Activated CD4-positive, alpha-beta T cell treated with anti-CD3 and anti-CD28 coated beads for 48 hours (primary cell): ENCODE measurements at places on chromosomes 5 and 9.
A peak's percentile ranks its signal among the peaks of the same experiment; 100 is the strongest.

DNA sequence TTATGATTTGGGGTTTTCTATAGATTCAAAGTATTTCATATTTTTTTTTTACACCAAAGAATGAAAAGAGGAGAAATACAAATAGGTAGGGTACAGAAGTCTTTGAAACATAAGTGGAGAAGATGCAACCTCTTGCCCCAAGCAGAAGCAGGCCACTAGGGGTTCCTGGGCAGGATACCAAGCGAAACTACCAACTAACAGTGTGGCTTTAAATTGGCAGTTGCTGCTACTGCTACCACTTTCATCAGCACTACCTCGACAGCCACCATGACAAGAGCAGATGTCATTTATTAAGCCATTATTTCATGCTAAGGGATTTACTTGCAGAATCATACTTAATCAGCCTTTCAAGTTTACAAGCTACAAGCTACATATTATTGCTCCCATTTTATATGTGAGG, 288.1 kb downstream of the NR3C1 start:
- no peak for DNase-seq

DNA sequence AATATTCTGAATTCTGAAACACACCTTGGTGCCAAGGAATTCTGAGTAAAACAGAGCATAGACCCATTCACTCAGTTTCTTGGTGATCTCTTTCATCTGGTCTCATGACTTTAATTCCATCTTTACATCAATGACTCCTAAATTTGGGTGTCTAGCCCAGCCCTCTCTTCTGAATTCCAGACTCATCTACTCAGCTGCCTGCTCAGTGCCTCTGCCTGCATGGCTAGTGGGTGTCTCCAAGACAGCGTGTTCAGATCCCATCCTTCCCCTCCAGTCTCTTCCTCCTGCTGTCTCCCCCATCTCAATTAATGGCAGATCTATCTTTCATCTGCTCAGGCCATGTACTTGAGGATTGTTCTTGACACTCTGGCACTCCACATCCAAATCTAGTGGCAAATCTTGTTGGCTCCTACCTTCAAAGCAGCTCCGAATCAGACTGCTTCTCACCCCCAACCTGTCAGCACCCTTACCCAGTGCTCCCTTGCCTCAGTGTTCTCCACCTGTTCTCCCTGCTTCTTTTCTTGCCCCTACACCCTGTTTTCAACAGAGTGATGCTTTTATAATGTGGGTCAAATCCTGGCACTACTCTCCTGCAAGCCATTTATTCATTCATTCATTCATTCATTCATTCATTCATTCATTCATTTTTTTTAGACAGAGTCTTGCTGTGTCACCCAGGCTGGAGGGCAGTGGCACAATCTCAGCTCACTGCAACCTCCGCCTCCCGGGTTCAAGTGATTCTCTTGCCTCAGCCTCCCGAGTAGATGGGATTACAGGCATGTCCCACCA, 5.3 kb downstream of the CAVIN4 start:
- DNase-seq: no peak

- peak; percentile 77 for DNase-seq
Measured at GRCh38 chr5:136080483-136081216, 51.9 kb downstream of the TGFBI start.

DNA sequence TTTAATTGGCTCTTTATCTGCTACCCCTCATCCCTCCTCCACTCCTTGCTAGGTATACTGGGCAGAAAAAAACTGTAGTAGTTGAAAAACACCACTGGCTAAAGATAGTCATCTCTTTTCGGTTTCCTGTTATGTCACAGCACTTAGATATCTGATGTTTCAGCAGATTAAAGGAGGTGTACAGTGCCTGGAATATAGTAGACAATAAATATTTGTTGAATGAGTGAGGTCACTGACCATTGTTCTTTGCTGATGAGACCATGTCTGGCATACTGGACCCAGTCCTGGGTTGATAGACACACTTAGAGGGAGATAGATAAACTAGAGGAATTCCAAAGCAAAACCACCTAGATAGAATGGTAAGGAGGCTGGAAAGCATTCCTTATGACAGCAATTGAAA, 3.2 kb downstream of the GRPEL2 start:
- DNase-seq: no peak

DNA sequence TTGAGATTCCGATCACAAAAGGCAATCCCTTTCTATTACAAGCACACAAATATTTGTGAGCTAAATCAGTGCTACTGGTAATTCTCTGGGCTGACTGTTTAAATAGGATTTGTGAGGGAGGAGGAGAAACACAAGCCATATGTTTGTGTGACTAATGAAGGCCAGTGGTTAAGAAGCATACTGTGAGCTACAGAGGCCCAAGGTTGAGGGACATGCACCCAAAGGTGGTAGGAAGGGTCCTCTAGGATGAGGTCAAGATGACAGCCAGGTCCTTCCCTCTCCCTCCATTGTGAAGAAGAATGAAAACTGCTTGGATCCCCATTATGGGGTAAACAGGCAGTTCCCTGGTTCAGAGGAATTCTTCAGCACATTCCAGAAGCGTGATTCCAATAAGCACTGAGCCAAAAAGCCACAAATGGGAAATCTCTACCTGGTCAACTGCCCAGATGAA, 83.9 kb downstream of the SPOCK1 start:
- DNase-seq: no peak

DNA sequence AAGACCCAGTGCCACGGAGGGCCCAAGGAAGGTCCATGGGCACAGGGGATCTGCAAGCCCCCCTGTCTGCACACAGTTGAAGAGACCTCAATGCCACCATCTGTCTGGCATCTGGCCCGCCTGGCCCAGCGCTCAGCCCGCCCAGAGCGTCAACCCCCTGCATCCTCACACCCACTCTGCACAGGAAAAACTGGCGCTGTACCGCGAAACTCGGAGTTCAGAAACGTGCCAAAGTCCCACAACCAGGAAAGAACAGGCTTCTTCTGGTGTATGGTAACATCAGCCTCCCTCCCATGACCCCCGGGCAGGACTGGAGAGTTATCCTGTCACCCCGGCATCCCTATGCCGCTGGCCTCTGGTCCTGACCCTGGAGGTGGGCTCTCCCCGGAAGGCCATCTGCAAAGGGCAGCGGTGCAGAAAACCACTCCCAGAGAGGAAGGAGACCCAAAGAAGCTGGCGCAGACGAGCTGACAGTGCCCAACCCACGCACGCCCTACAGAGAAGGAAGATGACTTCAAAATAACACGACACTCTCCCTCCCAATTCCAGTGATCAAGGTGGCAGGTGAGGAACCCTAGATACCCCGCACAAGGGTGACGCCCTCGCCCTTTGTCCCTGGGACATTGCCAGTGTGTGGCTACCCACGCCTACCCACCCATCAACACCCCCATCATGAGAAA, 18.9 kb downstream of the VAV2 start:
- DNase-seq: no peak

GRCh38 chr5:120901199-120901598, 437.1 kb downstream of the PRR16 start:
- DNase-seq: no peak

DNA sequence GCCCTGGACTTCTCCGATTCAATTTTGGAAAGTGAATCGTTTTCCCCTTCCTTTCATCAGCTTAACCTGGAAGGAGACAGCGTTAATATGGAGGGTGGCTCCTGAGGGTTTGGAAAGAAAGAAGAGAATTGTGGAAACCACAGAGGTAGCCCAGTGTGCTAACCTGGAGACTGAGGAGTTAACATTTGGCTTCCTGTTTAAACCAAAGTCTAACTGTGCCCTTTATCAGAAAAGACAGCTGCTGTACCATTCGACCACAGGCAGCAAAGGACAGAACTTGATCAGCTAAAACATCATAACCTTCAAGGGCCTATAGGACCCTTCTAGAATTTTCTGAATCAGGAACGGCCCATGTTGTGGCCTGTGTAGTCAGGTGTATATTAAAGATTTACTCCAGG, 735 bp downstream of the IDNK start:
- DNase-seq: no peak

GRCh38 chr9:129182625-129183494, 4.8 kb upstream of the IER5L start:
- DNase-seq: peak; percentile 26

GRCh38 chr9:138097501-138097991, 220.0 kb downstream of the CACNA1B start:
- DNase-seq: no peak

DNA sequence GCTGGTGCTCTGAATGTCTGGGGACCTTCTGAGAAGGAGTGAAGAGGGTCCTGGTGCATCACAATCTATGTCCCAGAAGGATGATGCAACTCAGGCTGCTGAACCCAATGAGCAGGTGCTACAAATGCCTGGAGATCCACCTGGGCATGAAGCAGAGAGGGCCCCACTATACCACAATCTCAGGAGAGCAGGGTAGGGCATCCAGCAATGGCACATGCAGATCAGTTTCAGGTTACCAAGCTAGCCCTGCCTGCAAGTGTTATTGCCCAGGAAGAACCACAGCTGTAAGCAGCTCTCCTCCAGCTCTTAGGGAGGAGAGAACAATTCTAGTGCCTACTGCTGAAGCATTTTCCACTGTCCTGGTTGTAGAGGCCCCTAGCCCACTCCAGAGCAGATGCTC, 389.2 kb upstream of the TNC start:
- DNase-seq: no peak

GRCh38 chr5:113800686-113801085, 287.2 kb downstream of the YTHDC2 start:
- no peak for DNase-seq

DNA sequence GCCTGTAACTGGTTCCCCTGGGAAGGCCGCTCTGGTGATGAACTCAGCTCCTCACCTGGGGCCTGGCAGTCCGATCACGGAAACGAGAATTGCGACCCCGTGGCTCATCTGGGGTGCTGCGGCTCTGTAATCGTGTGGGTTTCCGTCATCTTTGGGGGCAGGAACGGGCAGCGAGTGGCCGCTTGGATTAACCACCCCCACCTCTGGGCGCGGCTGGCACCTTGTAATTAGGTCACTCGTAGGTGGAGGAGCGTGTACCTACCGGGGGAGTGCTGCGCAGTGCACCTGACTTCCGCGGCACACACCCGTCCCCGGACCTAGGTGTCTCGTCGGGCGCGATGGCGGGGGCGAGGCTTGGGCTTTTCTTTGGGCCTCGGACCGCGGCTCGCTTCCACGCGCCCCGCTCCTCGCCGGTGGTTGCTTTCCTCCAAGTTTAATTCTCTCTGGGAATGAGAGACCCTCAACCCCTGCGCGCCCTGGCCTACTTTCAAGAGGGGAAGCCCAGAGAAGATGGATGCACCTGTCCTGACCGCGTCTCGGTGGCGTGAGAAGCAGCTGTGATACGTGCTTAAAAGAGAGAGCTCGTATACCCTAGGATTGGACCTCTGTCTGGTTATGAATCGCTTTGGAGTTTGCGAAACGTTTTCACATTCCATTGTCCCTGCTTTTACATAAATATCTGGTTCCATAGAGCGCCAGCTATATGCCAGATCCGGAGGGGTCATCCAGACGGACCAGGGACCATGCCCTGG, 744 bp upstream of the PPP2CA start:
- no peak for DNase-seq

- no peak for DNase-seq
Measured at GRCh38 chr5:60668686-60669304, 31.2 kb downstream of the DEPDC1B start.

- no peak for DNase-seq
Measured at GRCh38 chr9:69572611-69573010, 99.6 kb downstream of the APBA1 start.
